ENCODE measurements at places on chromosomes 1 and 21.

DNA sequence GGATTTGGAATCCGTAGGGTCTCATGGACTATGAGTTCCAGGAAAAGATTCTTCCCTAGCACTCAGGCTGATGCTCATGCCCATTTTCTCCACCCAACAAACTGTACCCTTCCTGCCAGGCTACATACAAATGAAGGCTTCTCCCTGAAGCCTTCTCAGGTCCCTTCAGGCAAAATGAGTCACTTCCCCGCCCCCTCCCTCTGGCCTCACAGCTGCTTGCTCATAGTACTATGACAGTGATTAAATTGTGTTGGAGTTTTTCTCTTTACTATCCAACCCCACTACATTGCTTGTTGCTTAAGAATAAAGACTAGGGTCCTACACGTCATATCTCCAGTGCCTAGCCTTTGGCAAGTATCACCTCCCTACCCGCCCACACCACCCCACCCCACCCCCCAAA, 207.6 kb upstream of the NFIA start:
- DNase-seq, result no peak

- DNase-seq, result no peak
These were observed 75.2 kb upstream of the AK4 start for GRCh38 chr1:65072845-65073244.

GRCh38 chr21:42593007-42593814, 60.2 kb upstream of the PDE9A start:
- no peak for DNase-seq

- no peak for DNase-seq
These were observed 323.3 kb downstream of the AJAP1 start for GRCh38 chr1:4977701-4978100.

GRCh38 chr1:17052641-17053040, 1.2 kb downstream of the SDHB start:
- no peak for DNase-seq

DNA sequence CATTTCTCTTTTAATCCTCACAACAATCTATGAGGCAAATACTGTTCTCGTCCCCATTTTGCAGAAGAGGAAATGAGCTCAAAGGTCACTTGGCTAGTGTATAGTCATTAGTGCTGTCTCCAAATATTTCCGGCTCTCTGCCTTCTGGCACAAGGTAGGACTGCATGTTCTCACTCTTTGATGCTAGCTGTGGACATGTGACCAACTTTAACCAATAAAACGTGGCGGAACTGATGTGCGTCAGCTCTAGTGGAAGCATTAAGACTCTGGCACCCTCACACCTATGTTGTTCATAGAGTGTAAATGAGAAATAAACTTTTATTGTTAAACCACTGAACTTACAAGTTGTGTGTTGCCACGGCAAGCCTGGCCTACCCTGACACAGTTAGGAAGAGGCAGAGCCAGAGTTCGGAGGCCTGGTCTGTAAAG, 5.0 kb upstream of the KIF21B start:
- DNase-seq, result no peak

GRCh38 chr21:42147386-42148020, 71.4 kb upstream of the ABCG1 start:
- no peak for DNase-seq

GRCh38 chr1:159933347-159933746, 8.0 kb upstream of the TAGLN2 start:
- DNase-seq, result no peak

GRCh38 chr1:61645476-61645875, 79.5 kb downstream of the TM2D1 start:
- DNase-seq, result no peak

DNA sequence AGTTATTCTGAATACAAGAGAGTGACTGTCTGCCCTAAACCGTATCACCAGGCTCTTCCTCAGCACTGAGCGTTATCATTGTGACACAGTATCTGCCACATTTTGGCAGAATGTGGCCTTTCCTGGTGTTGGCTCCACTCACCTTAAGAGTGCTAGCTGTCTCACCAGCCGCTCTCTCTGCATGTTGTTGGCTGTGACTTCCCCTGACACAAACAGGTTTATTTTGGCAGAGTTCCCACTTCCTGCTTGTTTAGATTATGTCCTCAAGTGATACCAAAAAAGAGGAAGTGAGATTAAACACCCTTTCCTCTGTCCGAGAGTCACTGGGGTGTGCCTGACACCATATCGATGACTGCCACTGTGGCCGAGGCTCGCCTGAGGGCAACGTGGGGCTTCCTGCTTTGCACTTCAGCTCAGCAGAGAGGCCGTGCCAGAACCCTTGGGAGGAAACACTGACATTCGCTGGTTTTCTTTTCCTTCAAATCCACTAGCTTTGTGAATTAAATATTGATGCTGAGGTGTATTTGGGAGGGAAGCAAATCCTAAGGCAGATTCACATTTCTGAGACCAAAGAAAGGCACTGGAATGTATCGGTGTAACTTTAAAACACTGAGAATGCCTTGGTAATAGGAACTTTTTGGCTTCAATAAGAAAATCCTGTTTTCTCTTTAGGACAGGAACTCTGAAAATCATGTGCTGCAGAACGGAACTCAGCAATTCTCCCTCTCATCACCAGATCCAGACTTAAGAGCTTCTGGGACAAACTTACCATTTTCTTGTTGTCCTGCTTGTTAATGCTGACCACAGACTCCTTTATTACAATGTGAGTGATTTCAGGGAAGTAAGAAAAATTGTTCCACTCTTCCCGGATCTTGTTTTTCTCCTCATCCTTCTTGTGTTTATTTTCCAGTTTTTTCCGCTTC, 102.1 kb downstream of the JAK1 start:
- no peak for DNase-seq

GRCh38 chr1:209554761-209555611, 28.5 kb upstream of the CAMK1G start:
- DNase-seq, result no peak

DNA sequence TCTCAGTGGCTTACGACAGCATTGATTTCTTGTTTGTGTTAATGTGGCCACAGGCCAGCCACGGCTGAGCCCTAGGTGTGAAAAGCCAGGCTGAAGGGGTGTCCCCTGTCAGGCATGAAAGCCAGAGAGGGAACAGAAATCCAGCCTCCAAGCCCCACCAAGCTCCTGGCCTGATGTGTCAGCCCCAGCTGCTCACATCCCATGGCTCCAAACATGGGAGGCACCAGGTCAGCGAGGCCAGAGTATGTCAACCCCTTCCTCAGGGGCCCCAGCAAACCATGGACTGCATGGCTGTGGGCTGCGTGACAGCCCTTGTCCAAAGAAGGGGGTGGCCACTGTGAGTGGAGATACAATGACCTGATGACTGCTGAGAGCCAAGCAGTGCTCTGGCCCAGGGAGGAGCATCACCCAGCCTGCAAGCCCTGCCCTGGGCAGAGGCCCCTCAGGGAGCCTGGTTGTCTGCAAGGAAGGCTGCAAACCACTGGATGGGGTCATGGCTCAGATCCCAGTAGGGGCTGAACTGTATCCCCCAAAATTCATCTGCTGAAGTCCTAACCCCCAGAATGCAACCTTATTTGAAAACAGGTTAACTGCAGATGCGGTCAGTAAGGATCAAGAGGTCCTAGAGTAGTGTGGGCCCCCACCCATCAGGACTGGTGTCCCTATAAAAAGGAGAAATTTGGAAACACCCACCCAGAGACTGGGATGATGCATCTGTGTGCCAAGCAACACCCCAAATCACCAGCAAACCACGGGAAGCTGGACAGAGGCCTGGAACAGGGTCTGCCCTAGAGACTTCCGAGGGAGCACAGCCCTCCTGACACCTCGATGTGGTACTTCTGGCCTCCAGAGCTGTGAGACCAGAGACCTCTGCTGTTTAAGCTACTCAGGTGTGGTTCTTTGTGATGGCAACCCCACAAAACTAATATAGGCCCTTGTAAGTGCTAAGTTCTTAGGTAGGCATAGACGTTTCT, 3.3 kb upstream of the MX2 start:
- no peak for DNase-seq

DNA sequence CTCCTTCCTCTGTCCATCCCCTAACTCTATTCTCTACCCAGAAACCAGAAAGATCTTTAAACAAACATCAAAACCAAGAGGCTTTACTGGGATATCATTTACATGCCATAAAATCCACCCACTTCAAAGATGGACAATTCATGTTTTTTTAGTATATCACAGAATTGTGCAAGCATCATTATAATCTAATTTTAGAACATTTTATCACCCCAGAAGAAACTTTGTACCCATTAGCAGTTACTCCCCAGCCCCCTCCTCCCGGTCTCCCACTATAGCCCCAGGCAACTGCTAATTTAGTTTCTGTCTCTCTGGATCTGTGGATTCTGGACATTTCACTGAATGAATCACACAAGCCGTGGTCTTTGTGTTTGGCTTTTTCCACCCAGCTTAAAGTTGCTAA, 4.8 kb upstream of the SELENON start:
- no peak for DNase-seq

DNA sequence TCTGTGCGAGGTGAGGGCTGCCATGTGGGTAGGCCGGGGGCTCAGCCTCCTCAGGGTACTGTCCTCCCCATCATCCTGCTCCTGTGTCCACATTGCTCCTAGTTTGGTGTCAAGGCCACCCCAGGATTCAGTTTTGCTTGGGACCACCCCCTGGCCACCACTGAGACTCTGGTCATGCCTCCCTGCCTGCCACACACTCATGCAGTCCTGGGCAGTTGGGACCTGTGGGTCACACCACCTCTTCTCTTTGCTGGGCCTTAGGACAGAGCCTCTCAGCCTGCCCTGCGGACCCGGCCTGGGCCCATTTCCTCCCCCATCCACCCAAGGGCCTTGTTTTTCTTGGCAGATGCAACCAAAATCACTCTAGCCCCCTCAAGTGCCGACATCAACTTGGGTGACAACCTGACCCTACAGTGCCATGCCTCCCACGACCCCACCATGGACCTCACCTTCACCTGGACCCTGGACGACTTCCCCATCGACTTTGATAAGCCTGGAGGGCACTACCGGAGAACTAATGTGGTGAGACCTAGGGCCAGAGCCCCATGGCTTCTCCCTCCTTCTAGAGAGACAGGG, 19.4 kb downstream of the TMEM81 start:
- DNase-seq, result no peak

- DNase-seq, result no peak
These were observed 390 bp downstream of the ZFP69B start for GRCh38 chr1:40450495-40451237.

DNA sequence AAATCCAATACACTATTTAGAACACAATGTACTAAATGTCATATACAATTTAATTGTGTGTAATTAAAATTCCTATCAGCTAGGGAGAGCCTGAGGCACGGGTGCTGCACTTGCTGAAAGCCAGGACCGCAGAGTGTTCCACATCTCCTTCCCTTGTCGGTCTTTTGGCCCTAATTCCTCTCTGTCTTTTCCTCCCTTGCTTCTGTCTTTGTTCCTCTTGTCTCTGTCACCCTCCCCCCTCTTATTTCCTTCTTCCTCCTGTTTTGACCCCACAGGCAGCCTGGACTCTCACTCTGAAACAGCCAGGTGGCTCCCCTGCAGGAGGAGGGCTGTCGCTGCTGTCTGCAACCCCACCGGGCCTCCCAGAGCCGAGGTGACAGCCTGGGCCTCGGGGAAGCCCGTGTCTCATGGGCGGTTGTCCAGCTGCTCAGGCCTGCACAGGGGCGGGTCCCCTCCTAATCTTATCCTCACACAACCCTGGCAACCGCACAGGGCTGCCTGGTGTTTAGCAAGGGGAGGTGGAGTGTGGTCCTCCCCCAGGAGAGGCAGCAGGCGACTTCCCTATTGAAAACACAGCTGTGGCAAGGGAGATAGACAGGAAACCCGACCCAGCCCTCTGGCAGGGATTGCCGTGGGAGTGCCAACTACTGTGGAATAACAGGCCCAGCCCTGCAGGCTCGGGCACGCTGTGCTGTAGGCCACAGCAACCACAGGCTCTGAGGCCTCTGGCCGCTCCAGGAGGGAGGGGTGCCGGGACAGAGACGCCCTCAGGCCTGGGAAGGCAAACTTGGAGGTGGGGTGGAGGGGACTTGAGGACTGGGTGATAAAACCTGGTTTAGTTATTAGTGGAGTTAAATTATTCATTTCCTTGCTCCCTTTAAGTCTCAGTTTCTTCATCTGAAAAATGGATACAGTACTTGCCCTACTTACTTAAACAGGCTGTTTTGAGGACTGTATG, 68.8 kb upstream of the WDR26 start:
- no peak for DNase-seq

Data from cortex of kidney (tissue), 1 donor.